ENCODE measurements at places on chromosomes 5 and 9.

DNA sequence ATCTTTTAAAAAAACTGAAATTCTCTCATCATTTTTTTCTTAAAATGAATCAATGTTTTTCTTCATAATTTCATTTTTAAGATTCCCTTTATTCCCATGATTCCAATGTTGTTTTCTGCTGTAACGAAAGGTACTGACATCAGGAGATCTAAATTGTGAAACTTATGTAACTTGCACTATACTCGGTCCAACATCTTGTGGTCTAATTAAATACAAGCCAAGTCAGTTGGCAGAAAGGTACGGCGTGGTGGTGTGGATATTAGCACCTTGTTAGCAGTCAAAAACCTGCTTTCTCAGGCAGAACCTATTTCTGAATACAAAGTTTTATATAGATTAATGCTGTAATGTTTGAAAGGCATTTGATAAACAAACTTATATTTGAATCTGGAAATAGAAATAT lies 20.1 kb downstream of the RORB start:
- DNase-seq = no peak

GRCh38 chr9:37944266-37944650 lies 40.3 kb upstream of the SLC25A51 start:
- DNase-seq = no peak

GRCh38 chr5:58852566-58852965 lies 269.7 kb downstream of the RAB3C start:
- no peak for DNase-seq

- no peak for DNase-seq
Measured at GRCh38 chr5:10631316-10631996, 67.6 kb downstream of the ANKRD33B start.

GRCh38 chr9:91033797-91034196 lies 232.2 kb downstream of the SYK start:
- peak; percentile 74 for DNase-seq

DNA sequence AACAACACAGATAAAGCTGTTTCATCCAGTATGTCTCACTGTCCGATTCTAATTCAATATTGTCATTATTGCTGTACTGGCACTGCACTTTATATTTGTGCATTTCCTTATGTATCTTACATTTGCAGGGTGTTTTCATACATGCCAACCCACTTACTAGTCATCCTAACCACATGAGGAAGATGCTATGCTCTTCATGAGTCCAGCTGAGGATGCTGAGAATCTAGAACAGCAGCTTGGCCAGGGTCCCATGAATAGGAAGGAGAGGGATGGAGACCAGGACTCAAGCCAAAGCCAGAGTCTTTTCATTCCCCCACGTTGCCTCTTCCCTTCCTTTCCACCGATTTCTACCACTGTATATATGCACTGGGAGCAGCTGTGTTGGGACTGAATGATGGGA lies 292.8 kb upstream of the KLF4 start:
- DNase-seq = no peak

GRCh38 chr5:131303537-131303936 lies 39.7 kb downstream of the CDC42SE2 start:
- no peak for DNase-seq

GRCh38 chr5:116771466-116772151 lies 197.0 kb upstream of the SEMA6A start:
- DNase-seq = peak; percentile 98

GRCh38 chr9:93451849-93452709 lies 594 bp downstream of the FAM120A start:
- DNase-seq = peak; percentile 21

DNA sequence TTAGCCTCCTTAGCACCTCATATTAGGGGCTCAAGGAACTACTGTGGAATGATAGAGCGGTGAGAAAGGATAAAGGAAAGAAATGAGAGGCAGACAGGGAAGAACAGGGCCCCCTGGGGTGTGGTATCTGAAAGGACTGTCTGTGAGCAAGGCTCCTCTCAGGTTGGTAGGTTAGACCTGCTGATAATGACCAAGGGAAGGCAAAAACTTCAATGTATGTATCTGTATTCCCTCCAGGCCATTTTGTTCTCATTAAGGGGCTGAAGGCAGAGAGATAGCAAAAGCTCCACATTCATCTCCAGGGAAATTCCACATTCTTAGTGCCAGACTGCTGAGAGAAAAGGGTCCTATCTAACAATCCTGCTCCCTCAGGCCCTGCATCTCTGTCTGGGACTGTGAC lies 28.6 kb downstream of the TRIM32 start:
- DNase-seq = no peak

- DNase-seq = no peak
Measured at GRCh38 chr9:22119522-22120158, 110.5 kb upstream of the CDKN2B start.
